GM19239 (cell line): ENCODE measurements at places on chromosomes 6 and 20.
A peak's percentile ranks its signal among the peaks of the same experiment; 100 is the strongest.

DNA sequence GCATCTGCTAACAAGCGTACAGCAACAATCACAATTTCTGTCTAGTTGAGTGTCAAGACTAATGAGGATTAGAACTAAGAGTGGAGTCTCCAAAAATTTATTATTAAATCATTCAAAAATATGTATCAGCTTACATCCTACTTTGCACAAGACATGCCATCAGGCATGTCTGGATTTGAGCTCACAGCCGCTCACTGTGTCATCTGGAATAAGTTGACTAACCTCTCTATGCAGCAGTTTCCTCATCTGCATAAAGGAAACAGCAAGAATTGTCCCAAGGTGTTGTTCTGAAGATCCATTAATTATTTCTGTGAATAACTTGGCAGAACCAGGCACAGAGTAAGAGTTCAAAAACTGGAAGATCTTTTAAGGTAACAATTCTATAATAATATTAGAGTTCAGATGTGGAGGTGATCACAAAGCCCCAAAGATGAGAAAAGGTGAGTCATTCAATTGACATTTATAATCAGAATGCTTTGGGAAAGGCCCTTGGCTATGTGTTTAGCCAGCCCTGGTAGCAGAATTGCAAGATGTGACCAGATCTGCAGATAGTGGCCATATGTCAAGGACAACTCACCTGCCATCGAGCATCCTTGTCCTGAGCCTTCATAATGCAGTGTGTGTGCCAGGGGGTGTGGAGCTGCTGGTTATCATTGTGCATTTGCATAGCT lies 264.0 kb downstream of the FOXA2 start:
- DNase-seq: no peak

DNA sequence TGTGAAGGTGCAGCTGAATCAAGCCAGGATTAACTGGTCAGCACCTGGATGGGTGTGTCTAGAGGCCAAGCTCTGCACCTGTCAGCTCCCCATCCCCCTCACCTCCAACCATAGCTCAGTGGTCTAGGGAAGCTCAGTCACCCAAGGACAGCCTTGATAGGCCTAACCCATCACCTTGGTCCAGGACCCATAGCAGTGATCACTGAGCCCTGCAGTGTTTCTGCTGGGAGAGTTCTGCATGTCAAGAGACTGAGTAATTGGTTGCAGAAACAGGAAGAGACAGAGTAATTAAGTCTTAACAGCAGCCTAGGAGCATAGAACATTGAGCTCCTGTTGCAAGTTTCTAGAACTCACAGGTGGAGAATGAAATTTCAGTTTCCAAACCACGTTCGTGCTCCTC lies 18.7 kb upstream of the RALGAPB start:
- DNase-seq: peak; percentile 17

GRCh38 chr6:39471954-39472659 lies 149.6 kb upstream of the KCNK16 start:
- no peak for DNase-seq

- DNase-seq: no peak
Measured at GRCh38 chr6:34519971-34520644, 36.0 kb downstream of the SPDEF start.

- DNase-seq: no peak
Measured at GRCh38 chr6:363909-364308, 27.6 kb upstream of the IRF4 start.

DNA sequence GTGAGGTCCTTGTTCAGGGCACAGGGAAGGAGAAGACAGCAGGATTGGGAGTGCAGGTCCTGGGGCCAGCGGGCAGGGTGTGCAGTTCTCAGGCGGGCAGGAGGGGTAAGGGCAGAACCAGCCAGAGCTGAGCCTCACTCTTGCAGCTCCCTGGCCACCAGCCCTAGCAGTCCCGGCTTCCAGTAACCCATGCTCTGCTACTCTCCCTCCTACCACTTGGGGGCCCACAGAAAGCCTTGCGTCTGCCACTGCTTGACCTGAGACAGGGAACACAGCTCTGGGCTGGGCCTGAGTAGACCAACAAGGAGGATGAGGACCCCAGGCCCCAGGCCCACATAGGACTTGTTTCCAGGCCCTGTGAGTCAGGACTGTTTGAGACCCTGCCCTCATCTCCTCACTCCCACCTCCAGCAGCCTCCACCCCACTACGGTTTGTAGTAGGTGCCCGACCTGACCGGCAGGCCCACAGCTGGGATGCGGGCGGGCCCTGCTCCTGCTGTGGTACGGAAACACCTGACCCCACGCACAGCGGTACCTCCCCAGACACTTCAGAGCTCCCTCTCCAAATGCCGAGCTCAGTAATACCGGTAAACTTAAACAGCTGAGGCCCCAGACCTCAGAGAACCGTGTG lies 39.2 kb downstream of the KCNK5 start:
- no peak for DNase-seq

GRCh38 chr6:33581186-33581585 lies 1.1 kb upstream of the BAK1 start:
- DNase-seq: no peak

GRCh38 chr6:151379933-151380847 lies 11.2 kb downstream of the ZBTB2 start:
- DNase-seq: no peak

GRCh38 chr6:96809119-96809518 lies 28.2 kb downstream of the GPR63 start:
- DNase-seq: no peak

DNA sequence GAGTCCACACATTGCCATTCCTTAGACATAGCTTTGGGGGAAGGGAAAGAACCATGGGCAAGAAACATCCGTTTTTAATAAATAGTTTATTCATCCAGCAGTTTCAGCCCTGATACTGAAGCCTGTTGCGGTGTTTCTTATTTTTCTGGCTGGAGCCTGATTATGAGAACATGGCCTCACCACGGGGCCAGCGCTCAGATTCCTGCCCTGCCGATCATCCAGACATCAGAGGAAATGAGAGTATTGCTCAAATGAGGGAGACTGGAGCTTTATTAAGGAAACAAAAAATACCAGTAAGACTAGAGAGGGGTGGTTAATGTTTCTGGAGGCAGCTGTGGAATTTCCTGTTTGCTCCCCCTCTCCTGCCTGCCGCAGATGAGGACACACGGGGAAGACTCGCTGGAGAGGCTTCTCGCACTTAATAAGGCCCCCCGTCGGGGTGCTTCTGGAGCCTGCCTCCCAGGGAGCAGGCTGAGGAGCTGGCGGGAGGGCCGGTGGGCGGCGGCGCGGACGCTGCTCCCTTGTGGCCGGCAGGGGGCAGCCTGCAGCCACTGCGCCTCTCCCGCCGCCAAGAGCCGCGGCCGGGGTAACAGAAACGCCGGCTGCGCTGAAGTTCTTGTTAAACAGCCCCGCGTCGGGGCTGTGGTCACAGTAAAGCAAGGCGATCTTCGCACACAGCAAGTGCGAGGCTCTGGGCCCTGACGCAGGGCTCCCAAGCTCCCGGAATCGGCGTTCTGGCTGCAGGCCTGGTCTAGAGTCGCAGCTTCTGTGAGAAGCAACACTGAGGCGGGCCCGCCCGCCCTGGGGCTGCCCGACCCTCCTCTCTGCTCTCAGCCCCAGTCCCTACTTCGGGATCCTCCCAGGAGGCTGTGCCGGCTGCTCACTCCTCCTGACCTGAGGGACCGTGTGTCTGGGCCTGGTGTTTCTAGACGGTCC lies 17.5 kb downstream of the LEMD2 start:
- peak; percentile 69 for DNase-seq

GRCh38 chr6:127937747-127938146 lies 36.9 kb upstream of the THEMIS start:
- DNase-seq: no peak

GRCh38 chr6:125748406-125749172 lies 843 bp upstream of the HEY2 start:
- DNase-seq: no peak

DNA sequence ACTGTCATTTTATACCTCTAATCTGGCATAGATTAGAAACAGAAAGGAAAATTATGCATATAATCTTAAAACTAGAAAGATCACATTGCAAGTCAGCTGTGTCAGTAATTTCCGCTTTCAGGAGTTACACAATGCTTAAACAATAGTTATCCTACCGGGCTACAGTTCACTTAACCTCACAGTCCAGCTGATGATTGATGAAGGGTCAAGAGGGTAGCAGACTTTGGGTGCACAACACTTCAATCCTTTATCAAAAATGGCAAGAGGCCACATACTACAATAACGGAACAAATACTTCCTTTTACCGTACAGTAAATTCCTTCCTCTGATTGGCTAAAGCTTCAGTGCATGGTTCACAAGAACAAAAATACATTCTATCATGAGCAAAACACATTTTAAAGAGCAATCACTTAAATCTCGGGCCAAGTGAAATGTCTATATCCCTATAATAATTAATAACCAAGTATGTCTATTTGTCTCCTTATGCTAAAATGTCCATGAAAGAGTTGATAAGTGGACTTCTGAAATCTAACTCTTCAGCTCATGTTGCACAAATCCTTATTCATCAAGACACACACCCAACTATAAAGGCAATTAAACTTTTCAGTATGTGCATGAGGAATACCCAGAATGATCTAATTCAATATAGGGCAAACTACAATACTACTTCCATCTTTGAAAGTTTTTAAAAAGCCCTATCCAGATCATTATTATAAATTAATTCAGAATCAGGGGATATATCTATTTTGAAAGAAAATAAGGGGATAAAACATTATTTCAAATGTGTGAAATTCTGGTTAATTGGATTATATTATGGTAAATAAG lies 76.8 kb downstream of the HIVEP2 start:
- DNase-seq: no peak

DNA sequence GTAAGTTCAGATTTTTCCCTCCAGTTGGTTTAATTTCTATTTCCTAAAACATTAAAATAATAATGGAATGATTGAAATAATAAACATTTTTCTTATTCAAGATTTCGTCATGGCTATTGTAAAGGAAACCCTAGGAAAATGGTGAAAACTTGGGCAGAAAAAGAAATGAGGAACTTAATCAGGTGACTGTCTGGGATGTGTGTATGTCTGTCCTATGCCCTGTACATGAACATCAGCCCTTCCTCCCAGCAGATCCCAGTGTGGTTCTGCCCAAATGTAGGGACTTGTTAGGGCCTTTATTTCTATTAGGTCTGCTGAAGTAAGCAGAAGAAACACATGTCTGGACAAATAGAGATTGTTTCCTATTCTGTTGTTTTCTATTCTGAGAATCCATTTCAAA lies 13.1 kb downstream of the RIOK1 start:
- DNase-seq: no peak

- no peak for DNase-seq
Measured at GRCh38 chr20:19404826-19405225, 192.4 kb downstream of the SLC24A3 start.

- no peak for DNase-seq
Measured at GRCh38 chr6:3745566-3746118, 5.9 kb downstream of the PXDC1 start.

- DNase-seq: no peak
Measured at GRCh38 chr6:2986722-2987221, 12.9 kb upstream of the NQO2 start.

DNA sequence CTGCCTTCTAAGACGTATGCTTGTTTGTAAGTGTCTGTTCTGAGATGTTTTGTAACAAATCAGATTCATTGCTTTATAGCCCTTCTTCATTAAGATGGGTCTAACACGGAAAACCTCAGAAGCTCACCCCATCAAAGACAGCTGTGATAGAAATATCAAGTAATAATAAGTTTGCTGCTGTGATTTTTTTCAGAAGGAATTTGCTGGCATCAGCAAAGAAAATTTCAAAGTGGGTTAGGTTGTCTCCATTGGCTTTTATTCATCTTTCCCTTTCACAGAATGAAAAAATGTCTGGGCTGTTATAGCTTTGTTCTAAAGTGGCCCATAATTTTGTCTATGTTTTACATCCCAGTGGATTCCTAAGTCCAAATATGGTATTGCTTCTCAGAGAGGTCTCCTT lies 81.4 kb downstream of the SLX4IP start:
- no peak for DNase-seq

GRCh38 chr20:19866070-19866469 lies 108.0 kb downstream of the RIN2 start:
- no peak for DNase-seq

GRCh38 chr20:32510120-32510600 lies 75.0 kb downstream of the NOL4L start:
- DNase-seq: no peak

- DNase-seq: no peak
Measured at GRCh38 chr6:40558102-40558501, 29.1 kb downstream of the LRFN2 start.

- DNase-seq: no peak
Measured at GRCh38 chr6:82013561-82014530, 233.7 kb downstream of the IBTK start.

DNA sequence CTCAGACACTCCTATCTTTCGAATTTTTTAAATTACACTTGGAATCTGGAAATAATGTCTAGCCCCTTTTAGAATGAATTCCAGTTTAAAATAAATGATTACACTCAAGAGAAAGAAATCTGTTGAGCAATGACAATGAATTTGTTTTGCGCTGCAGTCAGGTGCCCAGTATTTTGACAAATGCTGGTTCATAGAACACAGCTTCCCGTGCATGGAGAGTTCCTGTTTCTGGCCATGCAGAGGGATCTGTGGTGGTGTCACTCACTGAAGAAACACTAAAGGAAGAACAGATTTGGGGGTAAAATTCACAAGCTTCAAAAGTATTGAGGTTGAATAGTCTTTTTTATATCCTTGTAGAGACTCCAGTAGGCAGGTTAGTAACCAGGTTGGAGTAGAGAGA lies 113.4 kb upstream of the CEP85L start:
- no peak for DNase-seq

- no peak for DNase-seq
Measured at GRCh38 chr6:52697903-52698302, 27.0 kb downstream of the TMEM14A start.

- DNase-seq: no peak
Measured at GRCh38 chr6:20717743-20718142, 183.5 kb downstream of the CDKAL1 start.

GRCh38 chr6:36929152-36929551 lies 25.4 kb upstream of the PI16 start:
- DNase-seq: no peak

DNA sequence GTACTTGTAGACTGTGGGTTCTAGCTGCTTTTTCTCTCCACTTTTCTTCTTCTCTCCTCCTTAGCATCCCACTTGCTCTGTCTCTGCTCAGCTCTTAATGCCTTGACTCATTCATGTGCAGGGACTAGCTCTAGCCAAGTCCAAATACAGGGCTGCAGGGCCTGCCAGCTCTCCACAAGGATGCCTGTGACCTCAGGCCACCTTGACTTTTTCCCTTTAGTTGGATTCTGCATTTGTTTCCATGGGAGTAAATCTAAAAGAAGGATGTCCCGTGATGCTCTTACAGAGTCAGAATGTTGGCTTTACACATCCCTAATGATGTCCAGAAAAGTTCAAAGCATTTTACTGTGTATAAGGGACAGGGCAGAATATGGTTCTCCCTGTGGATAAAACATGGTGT lies 101.8 kb upstream of the PREP start:
- DNase-seq: no peak

GRCh38 chr6:46284475-46284874 lies 113.7 kb upstream of the ENPP5 start:
- no peak for DNase-seq
